ENCODE measurements at places on chromosomes 2 and 18. TPM values are rescaled to one million over a fixed set of nuclear protein-coding genes. Genes with fewer than 3 reads are reported as not detected.

- H3K4me3 ChIP-seq, result no peak overlapping the region
- no peaks in the 10 kb centered on the region for H3K27me3 ChIP-seq
- no peak overlapping the region for H3K27ac ChIP-seq
Measured at GRCh38 chr2:191108331-191108730, 42.5 kb downstream of the STAT4 start.

DNA sequence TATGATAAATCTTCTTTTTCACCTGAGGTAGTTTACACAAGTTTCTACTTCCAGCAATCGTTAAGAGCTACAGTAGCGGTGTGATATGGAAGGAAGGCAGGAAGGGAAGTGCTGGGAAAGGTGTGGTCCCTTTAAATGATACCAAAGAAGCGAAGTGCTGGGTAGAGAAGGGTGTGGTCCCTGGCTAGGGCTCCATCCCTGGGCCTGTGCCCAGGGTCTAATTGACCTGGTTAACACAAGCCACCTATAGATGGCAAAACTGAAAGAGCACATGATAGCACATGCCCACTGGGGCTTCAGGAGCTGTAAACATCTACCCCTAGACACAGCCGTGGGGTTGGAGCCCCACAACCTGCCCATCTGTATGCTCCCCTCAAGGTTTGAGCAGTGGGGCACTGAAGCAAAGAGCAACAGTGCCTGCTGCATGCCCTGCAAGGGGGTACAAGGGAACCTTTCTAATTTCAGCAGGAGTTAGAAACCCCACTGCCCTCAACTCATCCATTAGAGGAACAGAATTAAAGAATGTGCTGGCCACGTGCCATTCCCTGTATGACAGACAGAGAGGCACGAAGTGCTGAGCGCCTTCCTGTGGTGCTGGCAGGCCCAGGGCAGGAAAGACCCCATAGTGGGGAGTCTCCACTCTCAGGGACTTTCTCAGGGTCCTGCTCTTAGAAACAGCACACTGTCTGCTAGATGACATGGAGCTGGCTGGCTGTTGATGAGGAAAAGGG lies 153.1 kb upstream of the LMAN1 start:
- H3K4me1 ChIP-seq, result peaks cover 2% of the 10 kb centered on the region
- no peak overlapping the region for H3K4me3 ChIP-seq
- no peak overlapping the region for H3K27ac ChIP-seq
- no peak for DNase-seq
- no peaks in the 10 kb centered on the region for H3K36me3 ChIP-seq
- no peaks in the 10 kb centered on the region for H3K27me3 ChIP-seq

GRCh38 chr2:128369602-128370467 lies 51.2 kb upstream of the HS6ST1 start:
- H3K27me3 ChIP-seq, result peaks cover 2% of the 10 kb centered on the region
- H3K36me3 ChIP-seq, result no peaks in the 10 kb centered on the region
- no peak overlapping the region for H3K4me3 ChIP-seq
- no peak for DNase-seq
- H3K4me1 ChIP-seq, result peaks cover 19% of the 10 kb centered on the region

DNA sequence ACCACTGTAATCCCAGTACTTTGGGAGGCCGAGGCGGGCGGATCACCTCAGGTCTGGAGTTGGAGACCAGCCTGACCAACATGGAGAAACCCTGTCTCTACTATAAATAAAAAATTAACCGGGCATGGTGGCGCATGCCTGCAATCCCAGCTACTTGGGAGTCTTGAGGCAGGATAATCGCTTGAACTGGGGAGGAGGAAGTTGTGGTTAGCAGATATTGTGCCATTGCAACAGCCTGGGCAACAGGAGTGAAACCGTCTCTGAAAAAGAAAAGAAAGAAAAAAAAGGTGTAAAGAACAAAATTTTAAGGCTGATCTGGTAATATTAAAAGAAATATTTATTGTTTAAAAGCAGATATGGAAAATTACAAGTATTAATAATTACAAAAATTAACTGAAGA lies 29.7 kb downstream of the ZNF804A start:
- H3K36me3 ChIP-seq, result no peaks in the 10 kb centered on the region
- H3K27me3 ChIP-seq, result no peaks in the 10 kb centered on the region
- no peak for DNase-seq
- H3K4me3 ChIP-seq, result no peak overlapping the region
- H3K27ac ChIP-seq, result no peak overlapping the region

DNA sequence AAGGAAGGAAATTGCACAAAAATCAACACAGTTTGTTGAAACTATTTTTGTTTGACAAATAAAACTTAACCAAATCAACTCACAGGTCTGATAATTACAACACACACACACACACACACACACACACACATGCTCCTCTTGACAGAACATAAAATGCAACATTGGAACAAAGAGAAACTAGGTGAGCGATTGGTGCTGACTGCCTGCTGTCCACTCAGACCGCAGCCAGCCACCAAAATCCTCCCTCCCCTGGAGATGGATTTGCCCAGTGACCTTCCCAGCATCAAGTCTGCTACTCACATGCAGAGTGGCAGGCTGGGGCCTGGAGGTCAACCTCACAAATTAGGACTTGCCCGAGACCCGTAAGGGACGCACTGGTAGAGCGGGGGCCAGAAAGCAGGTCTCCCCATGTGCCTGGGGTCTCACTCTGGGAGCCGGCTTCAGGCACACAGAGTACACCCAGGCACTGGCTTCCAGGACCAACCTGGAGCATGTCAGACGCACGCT lies 61.4 kb downstream of the DIPK1C start:
- H3K36me3 ChIP-seq, result no peaks in the 10 kb centered on the region
- no peak overlapping the region for H3K27ac ChIP-seq
- no peaks in the 10 kb centered on the region for H3K4me1 ChIP-seq
- no peak for DNase-seq
- peaks cover 2% of the 10 kb centered on the region for H3K27me3 ChIP-seq

GRCh38 chr2:4618630-4619228 lies 915.4 kb downstream of the DCDC2C start:
- H3K4me1 ChIP-seq, result no peaks in the 10 kb centered on the region
- no peak overlapping the region for H3K27ac ChIP-seq
- no peaks in the 10 kb centered on the region for H3K27me3 ChIP-seq
- no peak for DNase-seq

DNA sequence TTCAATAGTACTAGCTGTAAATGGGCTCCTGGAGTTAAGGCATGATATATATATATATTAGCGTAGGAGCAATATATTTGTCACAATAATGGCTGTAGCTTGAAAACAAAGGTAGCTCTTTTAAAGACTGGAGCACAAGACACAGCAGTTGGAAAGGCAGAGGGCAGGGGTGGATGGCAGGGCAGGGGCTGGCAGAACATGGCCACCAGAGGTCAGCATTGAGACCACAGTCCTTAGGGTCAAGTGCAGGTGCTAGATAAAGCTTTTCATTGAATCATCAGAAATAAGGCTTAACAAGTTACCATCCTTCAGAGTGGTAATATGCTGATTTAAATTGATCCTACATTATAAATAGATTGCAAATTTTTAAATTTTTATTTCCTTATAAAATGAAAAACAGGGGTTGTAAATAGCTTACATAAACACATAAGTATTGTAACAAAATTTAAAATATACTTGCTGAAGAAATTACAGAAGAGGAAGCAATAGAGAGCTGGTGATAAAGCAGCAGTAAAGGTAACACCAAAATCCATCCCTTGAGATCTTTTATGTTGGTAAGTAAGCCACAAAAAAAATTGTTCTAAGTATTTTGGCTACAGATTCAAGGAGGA lies 161.2 kb upstream of the PIEZO2 start:
- no peak overlapping the region for H3K4me3 ChIP-seq
- H3K4me1 ChIP-seq, result peaks cover 10% of the 10 kb centered on the region
- H3K27ac ChIP-seq, result no peak overlapping the region
- DNase-seq, result peak; percentile 82

GRCh38 chr2:206502729-206503128 lies 59.4 kb downstream of the ADAM23 start:
- no peak overlapping the region for H3K27ac ChIP-seq
- DNase-seq, result no peak
- H3K27me3 ChIP-seq, result no peaks in the 10 kb centered on the region

DNA sequence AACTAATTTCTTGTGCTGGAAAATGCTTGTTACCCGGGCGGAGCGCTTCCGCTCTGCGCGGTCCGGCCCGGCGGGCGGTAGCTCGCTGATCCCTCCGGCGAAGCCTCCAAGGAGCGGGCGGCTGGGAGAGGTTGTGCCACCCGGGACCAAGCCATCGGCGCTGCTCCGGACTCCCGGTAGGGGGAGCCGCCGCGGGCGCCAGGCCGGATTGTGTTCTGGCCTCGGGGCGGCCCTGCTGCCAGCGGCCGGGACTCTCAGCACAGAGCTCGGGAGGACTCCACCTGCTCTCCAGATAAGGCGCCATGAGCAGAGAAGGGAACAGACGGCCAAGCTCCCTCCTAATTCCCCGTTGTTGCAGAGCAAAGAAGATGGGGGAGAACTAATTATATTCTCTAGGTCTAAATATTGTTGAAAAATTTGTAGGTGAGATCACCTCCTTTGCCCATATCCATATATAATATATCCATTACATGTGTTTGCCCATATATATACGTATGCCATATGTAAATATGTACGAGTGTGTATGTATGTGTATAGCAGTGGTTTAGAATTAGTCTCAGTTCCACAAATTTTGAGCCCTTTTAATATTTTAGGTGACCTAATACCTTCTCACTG lies 13.8 kb upstream of the SATB2 start:
- no peaks in the 10 kb centered on the region for H3K36me3 ChIP-seq
- peak overlapping the region; percentile 78 for H3K4me3 ChIP-seq

GRCh38 chr2:114368705-114369104 lies 73.7 kb upstream of the DPP10 start:
- H3K4me1 ChIP-seq, result no peaks in the 10 kb centered on the region
- no peaks in the 10 kb centered on the region for H3K27me3 ChIP-seq
- H3K4me3 ChIP-seq, result no peak overlapping the region
- H3K36me3 ChIP-seq, result peaks cover 6% of the 10 kb centered on the region
- H3K27ac ChIP-seq, result no peak overlapping the region
- DNase-seq, result no peak

DNA sequence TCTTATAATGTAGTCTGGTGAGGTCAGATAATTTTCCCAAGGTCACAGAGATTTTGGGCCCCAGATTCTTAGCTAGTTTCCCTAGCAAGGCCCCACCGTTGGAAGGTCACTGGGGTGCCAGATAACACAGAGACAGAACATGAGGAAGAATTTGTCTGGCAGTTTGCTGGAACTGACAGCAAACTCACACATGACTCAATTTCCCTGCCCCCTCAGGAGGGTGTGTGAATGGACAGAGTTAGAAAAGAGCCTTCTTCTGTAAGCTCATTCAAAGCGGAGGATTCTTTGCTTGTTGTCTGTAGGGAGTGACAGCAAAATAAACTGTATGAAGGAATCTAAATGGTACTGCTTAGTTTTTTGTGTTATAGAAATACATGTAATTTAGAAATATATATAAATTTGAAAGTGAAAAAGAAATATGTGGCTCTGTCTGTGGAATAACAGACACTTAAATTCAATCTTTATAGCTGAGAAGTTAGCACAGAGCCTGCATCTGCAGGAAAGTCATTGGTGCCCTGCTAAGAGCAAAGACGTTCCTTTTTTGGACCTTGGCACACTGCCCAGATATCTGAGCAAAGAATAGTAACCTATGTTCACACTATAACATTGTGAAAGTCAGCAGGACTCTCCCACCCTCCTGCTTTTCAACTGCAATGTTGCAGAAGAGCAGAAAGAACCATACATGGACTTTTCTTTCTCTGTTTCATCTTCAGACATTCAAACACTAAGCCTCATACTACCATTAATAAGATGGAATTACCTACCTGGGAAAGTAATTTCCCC lies 2.1 kb downstream of the MDH1 start:
- no peak for DNase-seq
- H3K27ac ChIP-seq, result no peak overlapping the region
- H3K4me3 ChIP-seq, result no peak overlapping the region
- H3K27me3 ChIP-seq, result peaks cover 3% of the 10 kb centered on the region
- H3K4me1 ChIP-seq, result no peaks in the 10 kb centered on the region

HMSD gene
- total RNA-seq, result not detected

PLB1 gene
- not detected for total RNA-seq

CLIP4 gene
- total RNA-seq, result 3.3 TPM

Data from glutamatergic neuron (in vitro differentiated cells).